ENCODE measurements at places on chromosomes 12 and 14. TPM values are rescaled to one million over a fixed set of nuclear protein-coding genes. Genes with fewer than 3 reads are reported as not detected.

MRPS35 gene
- total RNA-seq, result 50.1 TPM

SRGAP1 gene
- 19.6 TPM for total RNA-seq

NOVA1 gene
- 8.4 TPM for total RNA-seq

ACRBP gene
- total RNA-seq, result not detected

ASPG gene
- 1.7 TPM for total RNA-seq

CIROP gene
- not detected for total RNA-seq

NELL2 gene
- 3.5 TPM for total RNA-seq

TMEM179 gene
- not detected for total RNA-seq

JAG2 gene
- total RNA-seq, result 40.6 TPM

GRCh38 chr12:75981247-75982168 lies 50.1 kb downstream of the PHLDA1 start:
- no peaks in the 10 kb centered on the region for H3K36me3 ChIP-seq
- H3K4me3 ChIP-seq, result no peak overlapping the region
- H3K27ac ChIP-seq, result no peak overlapping the region
- H3K4me1 ChIP-seq, result peaks cover 56% of the 10 kb centered on the region
- DNase-seq, result no peak
- H3K27me3 ChIP-seq, result no peaks in the 10 kb centered on the region

DNA sequence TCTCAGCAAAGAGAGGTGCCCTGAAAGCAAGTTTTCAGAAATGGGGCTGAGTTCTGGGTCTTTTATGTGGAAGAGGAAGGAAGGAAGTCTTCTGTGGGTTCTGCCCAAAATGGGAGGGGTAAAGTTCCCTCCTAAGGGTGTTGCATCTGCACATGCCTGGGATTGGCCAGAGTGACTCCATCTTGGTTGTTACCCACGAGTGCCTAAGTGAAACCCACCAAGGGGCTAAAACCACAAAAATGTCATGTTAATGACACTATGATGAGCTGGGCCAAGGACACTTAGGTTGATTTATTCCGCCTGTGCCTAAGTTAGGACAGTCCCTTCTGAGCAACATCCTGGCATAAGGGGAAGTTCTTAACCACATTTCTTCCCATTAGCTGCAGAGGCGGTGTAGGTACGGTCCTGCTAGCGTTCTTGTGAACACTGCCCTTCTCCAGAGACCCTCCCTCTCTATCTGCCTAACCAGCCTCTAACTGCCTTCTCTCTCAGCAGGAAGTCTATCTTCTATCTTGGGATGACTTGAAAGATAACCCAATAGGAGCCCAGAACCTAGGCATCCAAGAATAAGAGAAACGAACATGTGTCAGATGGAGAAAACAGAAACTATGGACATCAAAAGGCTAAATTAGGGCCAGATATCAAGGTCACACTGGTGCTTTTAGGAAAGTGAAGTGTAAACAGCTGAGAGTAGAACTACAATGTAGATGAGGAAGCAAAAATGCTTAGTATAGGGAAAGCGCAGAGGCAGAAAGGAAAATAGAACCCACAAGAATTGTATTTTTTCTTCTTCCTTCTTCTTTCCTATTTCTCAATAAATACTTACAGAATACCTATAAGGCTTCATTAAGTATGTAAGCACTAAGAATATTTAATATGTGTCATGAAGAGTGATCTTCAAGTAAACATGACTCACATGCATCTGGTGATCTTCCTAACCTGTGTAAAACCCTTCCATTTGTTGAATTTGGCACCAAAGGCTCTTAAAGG lies 104.2 kb upstream of the AMN1 start:
- no peak overlapping the region for H3K4me3 ChIP-seq
- H3K27me3 ChIP-seq, result no peaks in the 10 kb centered on the region
- no peaks in the 10 kb centered on the region for H3K4me1 ChIP-seq
- no peaks in the 10 kb centered on the region for H3K36me3 ChIP-seq

GRCh38 chr14:71086567-71086966 lies 179.3 kb downstream of the PCNX1 start:
- no peak overlapping the region for H3K4me3 ChIP-seq
- peaks cover 32% of the 10 kb centered on the region for H3K36me3 ChIP-seq
- H3K27me3 ChIP-seq, result no peaks in the 10 kb centered on the region
- no peak overlapping the region for H3K27ac ChIP-seq

DNA sequence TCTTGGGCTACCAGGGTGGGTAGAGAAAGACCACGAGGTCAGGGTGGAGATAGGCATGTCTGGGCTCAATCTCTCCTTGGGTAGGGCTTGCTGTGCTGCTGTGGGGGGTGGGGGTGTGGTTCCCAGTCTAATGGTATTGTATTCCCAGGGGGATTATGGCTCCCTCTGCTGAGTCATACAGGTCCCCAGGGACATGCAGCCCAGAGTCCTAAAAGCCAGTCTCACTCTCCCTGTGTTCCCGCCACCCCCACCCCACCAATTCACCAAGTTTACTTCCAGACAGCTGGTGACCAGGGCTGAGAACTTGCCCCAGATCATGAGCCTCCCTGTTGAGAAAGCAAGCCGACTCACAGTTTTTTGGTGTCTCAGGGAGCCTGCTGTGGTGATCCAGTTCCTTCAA lies 367.6 kb downstream of the C12orf75 start:
- no peaks in the 10 kb centered on the region for H3K4me1 ChIP-seq
- no peaks in the 10 kb centered on the region for H3K36me3 ChIP-seq

DNA sequence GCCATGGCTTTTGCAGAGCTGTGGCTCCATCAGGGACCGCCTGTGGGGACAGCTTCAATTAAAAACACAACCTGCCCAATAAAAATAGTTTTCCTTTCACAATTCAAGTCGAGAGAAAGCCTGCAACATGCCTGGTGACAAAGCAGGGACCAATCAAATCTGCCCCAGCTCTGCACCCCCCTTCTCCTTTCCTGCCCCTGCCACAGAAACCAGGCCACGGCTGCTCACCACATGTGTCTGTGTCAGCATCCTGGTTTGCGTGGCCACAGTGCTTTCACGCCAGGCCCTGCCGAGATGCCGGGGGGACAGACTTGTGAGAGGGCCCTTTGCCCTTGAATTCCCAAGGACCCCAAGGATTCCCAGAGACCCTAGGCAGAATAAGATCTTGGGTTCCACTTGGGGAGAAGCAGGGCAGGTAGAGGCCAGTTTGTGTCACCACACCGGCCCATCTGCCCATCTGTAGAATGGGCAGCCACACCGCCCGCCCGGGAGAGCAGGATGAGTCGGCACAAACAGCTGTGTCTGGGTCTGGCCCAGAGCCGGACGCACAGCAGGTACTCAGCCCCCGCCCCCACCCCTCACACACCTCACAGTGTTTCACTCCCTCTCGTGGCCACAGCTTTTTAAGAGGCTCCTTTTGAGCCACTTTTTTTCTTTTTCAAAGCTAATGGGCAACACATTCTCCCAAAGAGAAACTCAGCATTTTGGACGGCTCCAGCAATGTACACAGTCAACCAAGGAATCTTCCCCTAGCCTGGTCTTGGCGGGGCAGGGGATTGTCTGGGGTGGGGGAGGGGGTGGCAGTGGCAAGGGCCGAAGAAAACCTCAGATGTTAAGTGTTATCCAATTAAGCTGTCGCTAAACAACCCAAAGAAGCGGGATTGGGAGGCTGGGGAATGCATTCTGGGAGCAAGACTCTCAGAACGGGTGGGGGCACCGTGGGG lies 41.5 kb downstream of the BCL11B start:
- peaks cover 17% of the 10 kb centered on the region for H3K4me1 ChIP-seq
- peak overlapping the region; percentile 39 for H3K27ac ChIP-seq
- no peak overlapping the region for H3K4me3 ChIP-seq

- H3K27ac ChIP-seq, result no peak overlapping the region
- DNase-seq, result no peak
- H3K36me3 ChIP-seq, result peaks cover 72% of the 10 kb centered on the region
- H3K4me1 ChIP-seq, result no peaks in the 10 kb centered on the region
- H3K4me3 ChIP-seq, result no peak overlapping the region
Observed at GRCh38 chr12:26966842-26967241, 28.6 kb downstream of the FGFR1OP2 start.

DNA sequence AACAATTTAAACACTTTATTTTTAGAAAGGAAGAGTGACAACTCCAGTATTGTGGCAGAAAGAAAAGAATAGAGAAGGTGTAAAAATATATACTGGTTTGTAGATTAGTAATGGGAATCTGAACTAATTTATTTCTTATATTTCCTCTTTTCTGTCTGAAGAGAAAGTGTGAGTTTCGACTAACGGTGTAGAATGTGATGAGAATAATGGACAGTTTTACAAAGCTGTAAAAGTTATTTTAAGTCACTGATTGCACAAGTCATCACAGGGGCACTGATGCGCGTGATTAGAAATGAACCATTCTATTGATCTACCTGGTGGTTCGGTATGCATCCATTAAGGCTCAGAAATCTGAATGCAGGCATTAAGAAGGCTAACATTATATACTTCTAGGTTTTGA lies 158.5 kb upstream of the ATXN7L3B start:
- no peaks in the 10 kb centered on the region for H3K27me3 ChIP-seq
- no peak overlapping the region for H3K27ac ChIP-seq
- no peak for DNase-seq
- H3K4me1 ChIP-seq, result no peaks in the 10 kb centered on the region
- H3K4me3 ChIP-seq, result no peak overlapping the region

DNA sequence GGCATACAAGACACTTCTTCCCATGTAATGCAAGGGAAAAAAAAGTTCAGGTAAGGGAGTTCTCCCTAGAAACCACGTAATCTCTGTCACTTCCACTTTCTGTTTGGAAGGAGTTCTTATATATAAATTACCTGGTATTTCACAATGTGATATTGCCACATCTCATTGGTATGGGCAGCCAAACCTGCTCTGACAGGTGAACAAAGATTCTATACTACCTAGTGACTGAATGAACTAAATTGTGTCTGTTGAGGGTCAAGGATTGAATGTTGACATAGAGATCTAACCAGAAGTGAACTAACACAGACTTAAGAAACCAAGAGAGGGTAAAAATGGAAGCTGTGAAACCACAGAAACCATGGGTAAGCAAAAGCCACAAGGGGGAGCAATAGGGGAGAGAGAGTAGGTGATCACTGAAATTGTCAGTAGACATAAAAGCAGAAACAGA lies 161.3 kb downstream of the RPL10L start:
- no peaks in the 10 kb centered on the region for H3K27me3 ChIP-seq
- H3K36me3 ChIP-seq, result no peaks in the 10 kb centered on the region
- no peak overlapping the region for H3K4me3 ChIP-seq
- DNase-seq, result peak; percentile 71

DNA sequence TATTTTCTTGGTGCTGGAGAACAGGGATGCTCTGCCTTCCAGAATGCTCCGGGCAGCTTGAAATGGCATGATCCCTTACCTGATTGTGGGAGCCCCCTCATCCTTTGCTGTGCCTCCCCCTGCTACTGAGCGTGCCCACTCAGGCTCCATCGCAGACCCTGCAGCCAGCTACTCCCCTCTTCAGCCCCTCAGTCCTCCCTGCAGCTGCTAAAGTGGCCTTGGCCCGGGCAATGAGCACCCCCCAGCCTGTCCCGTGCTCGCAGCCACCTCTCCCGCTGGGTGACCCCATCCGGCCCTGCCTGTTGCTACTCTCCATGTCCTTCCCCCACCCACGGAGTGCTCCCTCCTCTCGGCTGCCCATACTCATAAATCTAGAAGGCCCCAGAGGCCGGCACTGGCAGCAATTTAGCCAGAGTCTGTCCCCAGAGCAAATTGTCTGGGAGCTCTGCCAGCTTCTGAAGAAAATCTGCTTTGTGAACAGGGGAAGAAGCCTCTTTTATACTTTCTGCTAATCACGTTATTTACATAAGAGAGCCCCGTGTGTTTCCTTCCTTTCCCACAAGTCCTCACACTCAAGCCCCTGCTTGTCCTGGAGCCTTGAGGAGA lies 143.7 kb upstream of the FRMD6 start:
- peak overlapping the region; percentile 36 for H3K27ac ChIP-seq
- no peak overlapping the region for H3K4me3 ChIP-seq
- H3K27me3 ChIP-seq, result no peaks in the 10 kb centered on the region
- no peaks in the 10 kb centered on the region for H3K36me3 ChIP-seq

DNA sequence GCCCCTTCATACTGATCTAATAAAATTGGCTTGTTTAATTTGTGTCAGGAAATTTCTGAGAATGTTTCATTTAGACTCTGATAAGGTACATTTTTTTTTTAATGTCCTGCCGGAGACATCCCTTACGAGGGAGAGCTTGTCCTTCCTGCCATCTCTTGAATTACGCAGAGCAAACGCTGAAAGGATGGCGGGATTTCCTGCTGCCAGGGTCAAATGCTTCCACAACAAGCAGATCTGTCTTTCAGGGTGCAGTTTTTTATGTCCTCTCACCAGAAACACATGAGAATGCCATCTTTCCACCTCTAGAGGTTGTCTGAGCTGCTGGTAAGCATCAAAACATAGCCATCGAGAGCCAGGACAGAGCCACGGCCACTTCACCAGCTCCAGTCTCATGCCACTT lies 126.8 kb upstream of the ARHGAP5 start:
- no peak overlapping the region for H3K27ac ChIP-seq
- H3K4me3 ChIP-seq, result no peak overlapping the region
- no peaks in the 10 kb centered on the region for H3K36me3 ChIP-seq
- no peak for DNase-seq
- peaks cover 15% of the 10 kb centered on the region for H3K4me1 ChIP-seq

- no peak overlapping the region for H3K4me3 ChIP-seq
- no peak overlapping the region for H3K27ac ChIP-seq
- no peaks in the 10 kb centered on the region for H3K27me3 ChIP-seq
- H3K4me1 ChIP-seq, result no peaks in the 10 kb centered on the region
- H3K36me3 ChIP-seq, result no peaks in the 10 kb centered on the region
Observed at GRCh38 chr14:97788364-97788763, 991.2 kb downstream of the VRK1 start.

- no peaks in the 10 kb centered on the region for H3K36me3 ChIP-seq
- no peaks in the 10 kb centered on the region for H3K4me1 ChIP-seq
- H3K27ac ChIP-seq, result no peak overlapping the region
- peaks cover 5% of the 10 kb centered on the region for H3K27me3 ChIP-seq
Observed at GRCh38 chr12:112798048-112798760, 6.7 kb downstream of the RPH3A start.

DNA sequence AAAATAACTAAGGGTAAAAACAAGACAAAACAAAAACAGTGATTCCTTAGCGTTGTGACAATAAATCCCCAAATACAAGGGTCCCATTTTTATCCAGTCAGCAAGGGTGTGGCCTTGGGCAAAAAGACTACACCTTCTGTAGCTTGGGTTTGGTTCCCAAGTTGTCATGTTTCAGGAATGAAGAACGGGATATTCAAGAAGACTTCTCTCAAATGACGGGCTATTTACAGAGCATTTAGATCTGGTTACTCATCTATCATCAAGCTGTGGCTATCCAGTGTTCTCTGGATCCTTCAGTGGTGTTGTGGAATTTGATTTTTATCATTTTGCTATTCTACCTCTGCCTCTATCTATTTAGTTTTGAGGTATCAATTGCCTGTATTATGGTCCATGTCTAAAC lies 219.7 kb downstream of the SLC25A21 start:
- H3K4me1 ChIP-seq, result no peaks in the 10 kb centered on the region
- no peak overlapping the region for H3K4me3 ChIP-seq
- no peak for DNase-seq
- no peaks in the 10 kb centered on the region for H3K36me3 ChIP-seq
- H3K27ac ChIP-seq, result no peak overlapping the region

GRCh38 chr14:79586989-79587598 lies 624.2 kb downstream of the DIO2 start:
- no peaks in the 10 kb centered on the region for H3K36me3 ChIP-seq
- no peak overlapping the region for H3K4me3 ChIP-seq
- H3K4me1 ChIP-seq, result no peaks in the 10 kb centered on the region

- H3K27ac ChIP-seq, result no peak overlapping the region
- DNase-seq, result no peak
- H3K27me3 ChIP-seq, result peaks cover 15% of the 10 kb centered on the region
- no peaks in the 10 kb centered on the region for H3K4me1 ChIP-seq
- no peaks in the 10 kb centered on the region for H3K36me3 ChIP-seq
- no peak overlapping the region for H3K4me3 ChIP-seq
Observed at GRCh38 chr12:108962256-108962655, 58.6 kb downstream of the SVOP start.
